Body of pancreas (tissue), 4 donors: ENCODE measurements at places on chromosomes 1 and 21.
A peak's percentile ranks its signal among the peaks of the same experiment; 100 is the strongest.

GRCh38 chr1:110454328-110454727 lies 3.4 kb downstream of the PROK1 start:
- no peak for DNase-seq
- no peak overlapping the region for H3K4me3 ChIP-seq

DNA sequence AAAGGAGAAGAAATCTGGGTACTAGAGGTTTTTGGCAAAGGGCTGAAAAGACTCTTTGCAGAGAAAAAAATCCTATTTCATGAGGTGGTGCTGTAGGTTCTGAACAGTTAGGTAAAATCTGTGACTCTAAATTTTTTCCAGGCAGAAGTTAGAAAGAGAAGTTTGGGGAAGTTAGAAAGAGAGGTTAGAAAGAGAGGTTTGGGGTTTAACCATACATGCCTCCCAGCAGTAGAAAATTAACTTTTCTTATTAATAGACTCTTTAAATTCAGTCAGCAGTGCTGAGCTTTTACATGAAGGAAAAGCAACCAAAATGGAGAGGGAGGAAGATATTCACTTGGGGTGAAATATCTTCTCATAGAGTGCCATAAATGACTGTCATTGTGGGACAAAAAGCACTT lies 12.2 kb downstream of the AMY1C start:
- H3K27ac ChIP-seq, result no peak overlapping the region
- H3K27me3 ChIP-seq, result no peaks in the 10 kb centered on the region
- no peak overlapping the region for H3K4me3 ChIP-seq
- no peaks in the 10 kb centered on the region for H3K36me3 ChIP-seq

DNA sequence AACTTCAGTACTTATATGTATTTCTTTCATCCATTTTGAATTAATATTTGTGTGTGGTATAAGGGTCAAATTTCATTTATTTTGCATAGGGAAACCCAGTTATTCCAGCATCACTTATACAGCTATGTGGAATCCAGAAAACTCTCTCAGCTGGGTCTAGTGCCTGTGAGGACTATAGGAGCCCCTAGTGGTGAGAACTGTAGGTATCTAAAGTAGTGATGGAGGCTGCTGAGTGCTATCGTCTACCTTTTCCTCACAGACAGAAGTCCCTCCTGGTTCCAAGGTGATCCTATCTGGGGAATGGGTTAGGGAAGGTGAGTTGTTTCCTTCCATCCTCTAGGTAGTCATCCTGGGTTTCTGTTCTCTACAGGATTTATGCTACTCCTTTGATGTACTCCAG lies 352.0 kb upstream of the C1orf87 start:
- no peaks in the 10 kb centered on the region for H3K36me3 ChIP-seq
- H3K27ac ChIP-seq, result no peak overlapping the region
- H3K4me3 ChIP-seq, result no peak overlapping the region
- no peaks in the 10 kb centered on the region for H3K4me1 ChIP-seq

GRCh38 chr1:48202030-48202752 lies 20.3 kb upstream of the SLC5A9 start:
- H3K36me3 ChIP-seq, result no peaks in the 10 kb centered on the region
- H3K4me1 ChIP-seq, result no peaks in the 10 kb centered on the region
- no peak overlapping the region for H3K4me3 ChIP-seq

GRCh38 chr1:28313702-28314546 lies 14.9 kb upstream of the MED18 start:
- no peaks in the 10 kb centered on the region for H3K36me3 ChIP-seq
- DNase-seq, result peak; percentile 93
- H3K27ac ChIP-seq, result peak overlapping the region; percentile 87
- no peak overlapping the region for H3K4me3 ChIP-seq
- H3K27me3 ChIP-seq, result no peaks in the 10 kb centered on the region
- H3K4me1 ChIP-seq, result peaks cover 30% of the 10 kb centered on the region

DNA sequence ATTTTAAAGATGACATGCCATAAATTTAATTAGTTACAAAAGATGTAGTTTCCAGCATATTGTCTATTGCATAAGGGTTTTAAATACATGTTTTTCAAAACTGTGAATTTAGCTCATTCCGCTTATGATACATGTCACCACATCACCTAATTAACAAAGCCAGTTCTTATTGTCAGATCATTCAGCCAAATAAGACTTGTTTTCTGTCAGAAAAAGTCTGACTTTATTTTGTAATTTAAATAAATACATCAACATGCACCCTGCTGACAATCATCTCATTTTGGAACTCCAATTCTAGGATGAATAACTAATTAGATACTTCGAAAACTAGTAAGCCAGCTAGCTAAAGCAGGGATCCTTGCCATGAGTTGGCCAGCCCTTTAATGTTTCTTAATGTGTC lies 110.9 kb upstream of the APP start:
- no peaks in the 10 kb centered on the region for H3K27me3 ChIP-seq
- no peaks in the 10 kb centered on the region for H3K4me1 ChIP-seq
- DNase-seq, result no peak
- H3K27ac ChIP-seq, result no peak overlapping the region
- no peak overlapping the region for H3K4me3 ChIP-seq

GRCh38 chr1:97270508-97271307 lies 549.1 kb downstream of the PTBP2 start:
- H3K27me3 ChIP-seq, result no peaks in the 10 kb centered on the region
- no peak overlapping the region for H3K4me3 ChIP-seq
- DNase-seq, result no peak
- no peak overlapping the region for H3K27ac ChIP-seq
- no peaks in the 10 kb centered on the region for H3K36me3 ChIP-seq

DNA sequence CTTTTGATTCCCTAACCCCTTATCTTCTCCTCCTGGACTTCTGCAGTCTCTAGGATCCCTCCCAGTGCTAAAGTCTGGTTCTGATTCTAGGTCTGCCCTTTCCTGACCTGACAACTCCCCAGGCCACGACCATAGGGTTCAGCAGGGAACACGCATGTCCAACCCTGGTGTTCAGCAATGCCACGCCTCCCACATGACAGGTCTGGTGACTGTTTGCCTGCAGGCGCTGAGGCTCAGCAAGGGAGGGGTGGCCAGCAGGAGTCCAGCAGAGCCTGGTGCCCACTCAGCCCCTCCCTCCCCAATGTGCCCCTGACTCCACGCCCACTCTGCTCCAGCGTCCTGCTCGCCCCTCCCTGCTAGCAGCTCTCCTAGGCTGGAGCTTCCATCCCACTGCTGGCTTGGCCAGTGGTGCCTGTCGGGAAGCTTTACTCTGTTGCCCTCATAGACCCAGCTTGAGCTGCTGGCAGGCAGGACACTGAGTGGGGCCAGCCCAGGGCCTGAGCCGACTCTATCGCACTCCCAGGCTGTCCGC lies 17.3 kb downstream of the SLC9A1 start:
- H3K27ac ChIP-seq, result peak overlapping the region; percentile 36
- H3K4me1 ChIP-seq, result peaks cover 16% of the 10 kb centered on the region
- no peaks in the 10 kb centered on the region for H3K36me3 ChIP-seq
- no peak overlapping the region for H3K4me3 ChIP-seq
- no peaks in the 10 kb centered on the region for H3K27me3 ChIP-seq

- H3K27ac ChIP-seq, result no peak overlapping the region
- no peaks in the 10 kb centered on the region for H3K27me3 ChIP-seq
- no peak for DNase-seq
- no peak overlapping the region for H3K4me3 ChIP-seq
- H3K36me3 ChIP-seq, result no peaks in the 10 kb centered on the region
Measured at GRCh38 chr21:40257342-40257741, 390.1 kb downstream of the PCP4 start.

DNA sequence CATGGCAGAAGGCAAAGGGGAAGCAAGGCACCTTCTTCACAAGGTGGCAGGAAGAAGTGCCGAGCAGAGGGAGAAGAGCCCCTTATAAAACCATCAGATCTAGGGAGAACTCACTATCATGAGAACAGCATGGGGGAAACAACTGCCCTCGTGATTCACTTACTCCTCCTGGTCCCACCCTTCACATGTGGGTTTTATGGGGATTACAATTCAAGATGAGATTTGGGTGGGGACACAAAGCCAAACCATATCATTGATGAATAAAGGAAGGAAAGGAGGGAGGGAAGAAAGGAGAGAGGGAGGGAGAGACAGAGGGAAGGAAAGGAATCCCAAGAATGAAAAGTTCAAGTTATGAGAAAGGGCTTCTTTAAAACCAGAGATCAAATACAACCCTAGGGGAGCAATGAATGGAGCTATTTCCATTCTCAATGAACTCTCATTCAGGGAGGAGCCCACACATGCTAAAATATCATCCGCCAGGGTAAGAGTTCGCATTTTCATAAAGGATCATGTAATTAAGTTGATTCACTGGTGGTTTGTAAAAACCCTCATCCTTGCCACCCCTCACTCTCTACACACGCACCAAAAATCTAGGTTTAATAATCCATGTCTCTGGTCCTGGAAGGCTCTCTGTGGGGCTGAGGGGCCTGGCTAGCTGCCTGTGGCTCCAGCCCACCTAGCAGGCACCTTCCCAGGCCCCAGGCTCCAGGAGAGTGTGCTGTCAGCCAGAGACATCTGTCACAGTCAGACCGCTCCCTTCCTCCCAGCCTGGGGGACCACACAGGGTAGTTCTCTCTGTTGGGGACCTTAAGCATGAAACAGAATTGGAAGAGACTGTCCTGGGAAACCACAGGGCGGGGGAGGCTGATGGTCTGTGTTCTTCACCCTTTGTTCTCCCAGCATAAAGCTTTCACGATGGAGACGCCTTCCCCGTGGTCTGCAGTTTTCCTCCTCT lies 94.0 kb downstream of the CCDC185 start:
- no peaks in the 10 kb centered on the region for H3K4me1 ChIP-seq
- H3K27me3 ChIP-seq, result no peaks in the 10 kb centered on the region
- no peak overlapping the region for H3K4me3 ChIP-seq
- DNase-seq, result no peak
- H3K36me3 ChIP-seq, result no peaks in the 10 kb centered on the region

GRCh38 chr21:46189213-46189958 lies 5.1 kb upstream of the SPATC1L start:
- H3K4me3 ChIP-seq, result no peak overlapping the region
- H3K4me1 ChIP-seq, result no peaks in the 10 kb centered on the region
- peaks cover 15% of the 10 kb centered on the region for H3K36me3 ChIP-seq
- H3K27me3 ChIP-seq, result no peaks in the 10 kb centered on the region

GRCh38 chr1:170929835-170930554 lies 5.3 kb upstream of the MROH9 start:
- DNase-seq, result peak; percentile 25
- no peak overlapping the region for H3K27ac ChIP-seq
- no peaks in the 10 kb centered on the region for H3K4me1 ChIP-seq
- no peak overlapping the region for H3K4me3 ChIP-seq
- H3K27me3 ChIP-seq, result no peaks in the 10 kb centered on the region

- no peaks in the 10 kb centered on the region for H3K4me1 ChIP-seq
- no peak overlapping the region for H3K27ac ChIP-seq
- H3K36me3 ChIP-seq, result no peaks in the 10 kb centered on the region
- no peak overlapping the region for H3K4me3 ChIP-seq
Measured at GRCh38 chr1:208757846-208758245, 513.7 kb upstream of the PLXNA2 start.

- no peaks in the 10 kb centered on the region for H3K36me3 ChIP-seq
- no peaks in the 10 kb centered on the region for H3K27me3 ChIP-seq
- no peak overlapping the region for H3K27ac ChIP-seq
- H3K4me1 ChIP-seq, result no peaks in the 10 kb centered on the region
Measured at GRCh38 chr1:56202796-56203492, 376.4 kb downstream of the PLPP3 start.

- no peak overlapping the region for H3K27ac ChIP-seq
- no peaks in the 10 kb centered on the region for H3K27me3 ChIP-seq
- no peaks in the 10 kb centered on the region for H3K36me3 ChIP-seq
- DNase-seq, result no peak
Measured at GRCh38 chr1:68112835-68113243, 62.4 kb upstream of the DIRAS3 start.

- no peaks in the 10 kb centered on the region for H3K36me3 ChIP-seq
- no peak overlapping the region for H3K4me3 ChIP-seq
- DNase-seq, result no peak
- no peak overlapping the region for H3K27ac ChIP-seq
- no peaks in the 10 kb centered on the region for H3K4me1 ChIP-seq
- no peaks in the 10 kb centered on the region for H3K27me3 ChIP-seq
Measured at GRCh38 chr21:26041431-26042180, 129.0 kb downstream of the APP start.

DNA sequence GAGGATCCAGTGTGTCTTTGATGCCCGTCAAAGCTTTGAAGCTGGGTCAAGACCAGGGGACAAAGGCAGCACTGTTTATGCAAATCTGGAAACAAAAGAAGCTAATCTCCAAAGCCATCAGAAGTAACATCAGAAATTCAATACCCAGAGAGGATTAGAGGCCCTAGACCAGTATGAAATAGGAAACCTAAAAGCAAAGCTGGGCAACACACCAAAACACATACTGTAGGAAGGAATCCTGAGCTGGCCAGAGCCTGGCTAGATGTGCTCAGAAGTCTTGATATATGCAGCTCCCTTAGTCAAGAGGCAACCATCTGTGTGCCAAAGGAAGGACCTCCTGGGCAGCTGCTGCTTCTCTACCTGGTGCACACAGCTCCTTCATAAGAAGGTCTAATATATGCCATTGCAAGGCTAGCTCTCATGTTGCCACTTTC lies 12.3 kb downstream of the COLGALT2 start:
- H3K4me1 ChIP-seq, result peaks cover 42% of the 10 kb centered on the region
- H3K4me3 ChIP-seq, result no peak overlapping the region
- H3K27me3 ChIP-seq, result no peaks in the 10 kb centered on the region
- DNase-seq, result peak; percentile 42
- H3K27ac ChIP-seq, result no peak overlapping the region

DNA sequence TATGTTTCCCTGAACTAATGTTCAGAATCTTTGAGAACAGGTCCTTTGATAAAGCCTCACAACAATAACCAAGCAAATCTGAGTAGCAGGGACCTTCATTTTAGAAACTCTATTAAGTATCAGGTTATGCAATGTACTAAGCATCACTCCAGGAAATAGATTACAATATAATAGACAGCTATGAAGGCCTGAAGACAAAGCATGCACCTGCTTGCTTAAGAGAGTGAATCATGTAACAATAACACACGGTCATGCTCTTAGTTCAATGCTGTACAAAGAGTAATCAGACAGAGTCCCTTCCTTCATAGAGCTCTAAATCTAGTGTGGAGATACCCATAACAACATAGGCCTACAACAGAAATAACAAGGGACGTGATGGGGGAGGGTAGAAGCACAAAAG lies 8.1 kb upstream of the CMPK1 start:
- H3K4me1 ChIP-seq, result peaks cover 22% of the 10 kb centered on the region
- peak; percentile 22 for DNase-seq
- H3K4me3 ChIP-seq, result no peak overlapping the region
- H3K27ac ChIP-seq, result peak overlapping the region; percentile 89
- no peaks in the 10 kb centered on the region for H3K36me3 ChIP-seq
